ENCODE measurements at places on chromosomes 1 and 21.

DNA sequence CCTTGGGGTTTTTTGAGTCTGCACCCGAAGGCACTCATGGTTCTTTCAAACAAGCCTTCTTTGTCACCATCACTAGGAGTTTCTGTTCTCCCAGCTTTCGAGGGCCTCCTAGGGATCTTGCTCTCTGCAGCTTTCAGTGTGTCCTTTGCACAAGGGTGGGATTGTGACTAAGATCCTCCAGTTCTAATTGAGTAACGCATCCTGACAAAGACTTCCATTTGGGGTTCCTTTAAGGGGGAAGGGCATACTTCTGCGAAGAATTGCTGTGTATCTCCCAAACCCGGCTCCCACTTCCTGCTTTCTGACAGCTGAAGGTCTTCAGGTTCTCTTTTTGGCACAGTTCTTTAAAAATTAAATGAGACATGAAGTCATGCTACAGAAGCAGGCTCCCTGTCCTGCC is 139.4 kb downstream of the EDEM3 start:
- DNase-seq: no peak

- DNase-seq: no peak
These were observed 237.7 kb downstream of the SLC45A1 start for GRCh38 chr1:8555582-8555981.

GRCh38 chr1:12143631-12144155 is 23.1 kb upstream of the TNFRSF1B start:
- DNase-seq: peak; percentile 91

- DNase-seq: no peak
These were observed 18.7 kb upstream of the FAM43B start for GRCh38 chr1:20533635-20534034.

GRCh38 chr1:100584761-100585745 is 47.1 kb downstream of the GPR88 start:
- no peak for DNase-seq

DNA sequence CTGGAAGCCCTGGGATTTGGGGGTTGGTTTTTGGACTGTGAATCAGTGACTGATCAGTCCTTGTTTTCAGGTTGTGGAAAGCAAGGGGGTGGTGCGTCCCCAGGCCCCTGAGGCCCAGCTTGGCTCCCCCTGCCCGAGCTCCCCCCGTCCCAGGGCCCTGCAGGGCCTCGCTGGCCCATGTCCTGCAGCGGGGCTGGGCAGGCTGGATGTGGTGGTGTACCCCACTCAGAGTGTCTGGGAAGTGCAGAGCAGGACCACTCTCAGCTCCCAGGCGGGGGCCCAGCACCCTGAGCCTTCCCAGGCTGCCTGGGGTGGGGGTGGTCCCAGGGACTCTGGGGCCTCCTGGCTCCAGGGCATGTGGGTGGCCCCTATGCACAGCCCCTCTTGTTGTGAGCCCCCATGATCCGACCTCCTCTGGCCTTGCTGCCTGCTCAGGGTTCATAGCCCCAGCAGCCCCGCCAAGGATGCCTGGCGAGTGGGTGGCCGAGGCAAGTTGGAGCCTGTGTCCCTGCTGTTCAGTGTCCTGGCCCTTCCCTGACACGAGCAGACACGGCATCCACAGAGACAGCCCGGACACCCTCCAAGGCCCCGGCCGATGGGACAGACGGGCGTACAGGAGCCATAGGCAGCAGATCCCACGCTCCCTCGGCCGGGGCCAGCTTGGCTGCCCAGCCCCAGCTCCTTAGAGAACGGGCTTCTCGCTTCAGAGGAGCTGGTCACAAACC is 37.9 kb downstream of the SLX9 start:
- DNase-seq: no peak

DNA sequence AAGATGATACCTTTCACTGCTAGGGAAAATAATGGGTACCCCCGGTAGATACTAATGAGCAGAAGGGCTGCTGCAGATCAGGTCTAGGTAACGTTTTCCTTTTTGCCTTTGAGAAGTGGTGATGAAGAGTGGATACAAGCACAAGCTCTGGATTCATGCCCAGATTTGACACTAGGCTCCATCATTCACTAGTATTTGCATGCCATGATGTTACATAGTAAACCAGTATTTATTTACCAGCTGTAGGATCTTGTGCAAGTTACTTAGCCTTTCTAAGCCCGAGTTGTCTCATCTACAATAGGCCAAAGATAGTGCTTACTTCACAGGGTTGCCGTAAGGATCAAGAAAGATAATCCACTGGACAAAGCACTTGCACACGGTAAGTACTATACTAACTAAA is 14.2 kb downstream of the PTPN14 start:
- no peak for DNase-seq

- DNase-seq: peak; percentile 39
These were observed at the start of gene GBP3 for GRCh38 chr1:89022167-89022959. TSS of gene GBP3 (minus strand) at chr1:89022866. CDS start at chr1:89020721, 2,145 bp downstream.

GRCh38 chr21:43693981-43694380 is 24.9 kb upstream of the PDXK start:
- no peak for DNase-seq

DNA sequence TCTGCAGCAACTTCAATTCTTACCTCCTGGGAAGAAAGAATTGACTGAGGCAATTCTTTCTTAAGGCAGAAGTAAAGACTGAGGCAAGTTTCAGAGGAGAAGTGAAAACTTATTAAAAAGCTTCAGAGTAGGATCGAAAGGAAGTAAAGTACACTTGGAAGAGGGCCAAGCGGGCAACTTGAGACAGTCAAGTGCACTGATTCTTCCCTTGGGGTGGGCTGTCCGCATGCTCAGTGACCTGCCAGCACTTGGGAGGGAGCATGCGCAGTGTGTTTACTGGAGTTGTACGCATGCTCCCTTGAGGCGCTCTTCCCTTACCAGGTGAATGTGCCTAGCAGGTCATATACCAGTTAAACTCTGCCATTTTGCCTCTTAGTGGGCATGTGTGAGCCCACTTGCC is 55.3 kb upstream of the NBPF3 start:
- no peak for DNase-seq

DNA sequence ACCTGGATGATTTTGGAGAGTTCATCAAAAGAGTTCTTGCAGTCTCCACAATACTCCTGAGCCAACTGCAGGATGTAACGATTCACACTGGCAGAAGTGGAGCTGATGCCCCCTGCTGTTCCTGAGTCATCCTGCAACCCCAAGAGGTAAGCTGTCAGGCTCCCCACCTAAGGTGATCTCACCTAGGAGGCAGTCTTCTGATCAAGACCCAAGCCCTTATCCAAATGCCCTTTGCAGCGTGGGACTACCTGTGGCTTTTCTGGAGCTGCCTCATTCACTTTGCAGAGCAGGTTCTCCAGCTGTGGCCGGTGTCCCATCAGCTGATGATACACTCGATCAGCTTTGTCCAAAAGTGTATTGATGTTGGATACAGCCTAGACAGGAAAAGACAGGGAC is 96.4 kb downstream of the UBR4 start:
- no peak for DNase-seq

DNA sequence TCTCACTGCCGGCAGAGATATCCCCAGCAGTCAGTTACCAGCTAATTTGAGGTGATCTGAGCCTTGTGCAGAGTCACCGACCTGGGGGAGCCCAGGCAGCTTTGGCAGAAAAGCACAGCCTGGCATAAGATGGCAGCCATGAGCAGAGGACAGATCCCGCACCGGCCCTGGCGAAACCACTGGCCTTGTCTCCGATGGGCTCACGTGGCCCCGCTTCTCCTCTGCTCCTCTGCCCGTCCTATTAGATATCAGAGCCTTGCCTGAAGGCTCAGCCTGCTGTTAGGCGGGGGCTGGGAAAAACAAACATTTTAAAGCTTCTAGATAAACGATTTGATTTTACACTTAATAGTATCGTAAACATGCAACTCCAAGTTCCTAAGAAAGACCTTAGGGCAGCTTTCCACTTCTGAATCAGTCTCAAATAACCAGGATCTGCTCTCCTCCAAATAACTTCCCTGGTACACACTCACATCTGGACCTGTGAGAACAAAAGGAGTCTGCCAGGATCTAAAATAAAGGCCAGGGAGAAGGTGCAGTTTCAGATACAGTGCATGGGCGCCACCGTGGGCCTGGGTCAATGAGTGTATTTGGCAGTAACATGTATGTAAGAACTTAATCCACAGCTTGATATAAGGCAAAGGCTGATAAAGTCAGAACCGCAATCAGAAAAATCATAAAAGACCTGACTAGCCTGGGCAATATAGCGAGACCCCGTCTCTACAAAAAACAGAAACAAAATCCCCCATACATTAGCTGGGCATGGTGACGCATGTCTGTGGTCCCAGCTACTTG is 10.0 kb downstream of the EDARADD start:
- DNase-seq: no peak

DNA sequence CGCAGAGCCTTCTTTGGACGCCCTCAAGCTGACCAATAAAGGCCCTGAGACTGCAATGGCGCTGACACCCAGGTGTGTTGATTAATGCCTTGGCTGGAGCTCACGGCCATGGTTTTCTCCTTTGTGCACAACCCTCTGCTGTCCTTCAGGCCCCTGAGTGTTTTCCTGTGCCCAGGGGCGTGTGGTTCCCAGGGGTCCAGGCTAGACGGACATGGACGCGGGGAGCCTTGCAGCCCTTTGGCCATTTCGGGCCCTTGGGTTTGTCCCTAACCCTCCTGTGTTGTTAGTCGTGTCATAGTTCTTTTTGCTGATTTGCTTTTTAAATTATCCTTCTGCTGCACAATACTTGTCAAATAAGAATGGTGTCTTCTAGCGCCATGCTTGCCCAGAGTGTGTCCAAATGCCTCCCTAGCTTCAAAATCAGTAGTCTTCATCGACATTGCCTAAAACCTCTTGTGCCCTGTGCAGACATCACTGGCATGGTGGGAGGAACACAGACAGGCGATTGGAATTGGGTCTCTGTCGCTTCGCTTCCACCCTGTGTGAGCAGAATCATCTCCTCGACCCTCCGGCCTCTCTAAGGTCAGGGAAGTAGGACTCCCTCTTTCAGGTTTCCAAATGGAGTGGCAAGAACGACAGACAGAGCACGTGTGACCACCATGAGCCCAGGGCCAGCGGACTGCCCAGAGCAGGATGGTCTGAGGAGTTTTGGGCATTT is 1.9 kb downstream of the KRTAP10-4 start:
- DNase-seq: no peak

GRCh38 chr1:43243299-43243698 is 26.5 kb upstream of the TMEM125 start:
- DNase-seq: no peak

- no peak for DNase-seq
These were observed 10.6 kb downstream of the ID3 start for GRCh38 chr1:23548704-23549143.

DNA sequence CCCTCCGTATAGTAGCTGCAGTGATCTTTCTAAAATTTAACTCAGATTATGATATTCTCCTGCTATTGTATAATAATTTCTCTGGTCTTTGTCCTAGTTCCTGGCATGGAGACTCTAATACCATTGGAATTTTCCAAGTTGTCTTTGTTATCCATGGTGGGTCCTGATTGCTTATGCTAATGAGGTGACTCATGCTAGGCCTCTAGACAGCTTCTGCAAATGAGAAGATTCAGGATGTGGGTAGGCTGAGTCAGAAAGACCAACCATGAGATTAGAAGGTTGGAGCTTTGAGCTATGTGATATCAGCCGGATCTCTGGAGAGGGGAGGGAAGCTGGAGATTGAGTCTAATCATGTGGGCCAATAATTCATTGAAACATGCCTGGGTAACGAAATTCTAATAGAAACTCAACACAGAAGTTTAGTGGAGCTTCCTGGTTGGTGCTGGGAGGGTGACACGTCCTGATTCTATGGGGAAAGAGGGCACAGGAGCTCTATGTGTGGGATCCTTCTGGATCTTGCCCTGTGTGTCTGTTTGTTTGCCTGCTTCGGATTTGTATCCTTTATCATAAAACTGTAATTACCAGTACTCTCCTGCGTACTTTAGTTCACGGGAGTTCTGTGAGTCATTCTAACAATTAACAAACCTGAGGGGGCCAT is 73.2 kb upstream of the CNIH3 start:
- peak; percentile 92 for DNase-seq

- DNase-seq: no peak
These were observed 21.2 kb downstream of the LRRC71 start for GRCh38 chr1:156941675-156942074.

GRCh38 chr1:1490633-1491230 is 19.2 kb downstream of the ATAD3B start:
- DNase-seq: no peak

DNA sequence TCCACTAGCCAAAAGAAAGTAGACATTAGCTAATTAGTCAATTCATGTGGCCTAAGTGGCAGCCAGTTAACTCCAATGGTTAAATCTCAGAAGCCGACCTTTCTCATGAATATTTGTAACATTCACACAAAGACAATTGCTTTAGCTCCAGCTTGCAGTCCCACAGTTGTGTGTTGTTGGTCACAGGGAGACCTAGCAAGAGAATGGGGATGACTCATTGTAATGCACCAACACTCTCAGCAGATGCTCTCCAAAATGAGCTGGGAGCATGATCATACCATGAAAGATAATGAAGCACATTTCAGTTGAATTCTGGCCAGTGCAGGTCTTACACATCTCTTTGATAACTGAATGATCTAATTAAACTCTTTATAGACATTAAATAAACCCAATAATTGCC is 160.4 kb downstream of the HLX start:
- DNase-seq: peak; percentile 31

DNA sequence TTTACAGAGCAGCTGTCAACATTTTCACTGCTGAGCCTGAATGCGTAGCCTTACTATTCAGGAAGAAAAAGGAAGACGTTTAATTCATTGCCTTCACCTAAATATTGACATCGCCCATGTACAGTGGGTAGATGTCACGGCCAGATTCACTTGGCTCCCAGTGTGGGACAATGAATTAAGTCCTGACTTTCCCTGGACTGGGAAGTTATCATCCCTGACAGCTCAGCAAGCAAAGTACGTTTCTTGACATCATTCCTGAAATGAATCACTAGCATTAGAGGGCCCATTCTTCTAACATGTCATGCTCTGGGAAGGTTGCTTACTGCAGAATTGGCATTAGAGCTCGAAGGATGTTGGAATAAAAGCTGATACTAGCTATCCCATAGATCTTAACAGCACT is 37.8 kb downstream of the LRRC53 start:
- DNase-seq: no peak

DNA sequence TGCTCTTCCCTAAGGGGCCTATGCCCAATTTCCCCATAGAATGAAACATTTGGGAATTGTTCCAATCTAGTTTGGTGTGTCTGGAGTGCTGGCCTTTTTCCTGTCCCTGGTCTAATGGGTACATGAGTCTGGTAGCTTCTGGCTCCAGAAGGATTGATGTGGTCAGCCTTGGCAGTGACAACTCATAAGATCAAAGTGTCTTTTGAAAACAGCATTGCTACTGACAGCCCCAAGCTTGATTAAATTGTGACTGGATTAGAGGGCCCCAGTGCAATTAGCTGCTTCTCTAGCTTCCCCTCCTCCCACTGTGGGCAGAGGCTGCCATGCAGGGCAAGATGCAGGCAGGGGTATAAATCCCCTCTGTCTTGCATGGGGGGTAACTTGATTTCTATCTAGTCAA is 130.9 kb downstream of the UCK2 start:
- no peak for DNase-seq

- DNase-seq: no peak
These were observed 92.3 kb upstream of the TARDBP start for GRCh38 chr1:10920063-10920626.

DNA sequence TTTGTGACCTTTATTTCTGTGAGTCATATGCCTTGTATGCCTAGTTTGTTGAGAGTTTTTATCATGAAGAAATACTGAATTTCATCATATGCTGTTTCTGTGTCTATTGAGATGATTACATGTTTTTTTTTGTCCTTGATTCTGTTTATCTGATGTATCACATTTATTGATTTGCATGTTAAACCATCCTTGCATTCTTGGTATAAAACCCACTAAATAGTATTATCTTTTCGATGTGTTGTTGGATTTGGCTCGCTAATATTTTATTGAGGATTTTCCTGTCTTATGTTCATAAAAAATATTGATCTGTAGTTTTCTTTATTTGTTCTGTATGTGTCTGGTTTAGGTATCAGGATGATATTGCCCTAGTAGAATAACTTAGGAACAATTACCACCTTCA is 164.7 kb upstream of the CHRM3 start:
- no peak for DNase-seq

Data from skeletal muscle cell (primary cell).